ENCODE measurements at places on chromosomes 12 and 14.

DNA sequence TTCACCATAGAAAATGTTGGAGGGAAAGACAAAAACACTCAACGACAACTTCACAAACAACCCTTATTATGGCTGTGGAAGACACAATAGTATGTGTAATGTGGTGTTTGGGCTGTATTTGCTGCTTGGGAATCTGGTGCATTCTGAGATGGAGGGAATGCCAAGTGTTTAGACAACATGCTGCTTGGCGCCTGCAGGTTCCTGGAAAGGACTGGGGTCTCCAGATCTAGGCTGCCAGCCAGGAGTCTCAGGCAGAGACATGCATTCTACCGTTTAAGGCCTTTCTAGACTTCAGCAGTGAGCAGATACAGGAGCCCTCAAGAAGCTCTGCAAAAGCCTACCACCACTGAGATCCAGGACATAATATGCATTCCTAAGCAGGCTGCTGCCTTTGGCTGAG lies 418.7 kb downstream of the NRXN3 start:
- no peak for DNase-seq

DNA sequence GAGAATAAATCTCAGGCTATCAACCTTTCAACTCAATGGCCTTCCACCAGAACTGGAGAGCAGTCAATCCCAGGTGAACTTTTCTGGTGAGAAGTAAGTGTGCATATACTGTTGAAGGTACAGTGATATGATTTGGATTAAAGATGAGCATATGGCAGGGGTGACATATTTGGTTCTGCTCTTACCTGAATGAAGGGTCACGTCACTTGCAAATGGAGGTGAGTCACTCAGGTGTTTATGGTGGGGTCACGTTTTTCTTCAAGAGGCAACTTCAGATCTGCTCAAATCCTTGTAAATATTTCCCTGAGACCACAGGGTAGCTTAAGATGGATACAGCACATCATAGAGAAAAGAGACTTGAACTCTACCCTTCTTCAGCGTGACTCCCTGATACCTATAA lies 143.2 kb downstream of the BRMS1L start:
- DNase-seq, result no peak

DNA sequence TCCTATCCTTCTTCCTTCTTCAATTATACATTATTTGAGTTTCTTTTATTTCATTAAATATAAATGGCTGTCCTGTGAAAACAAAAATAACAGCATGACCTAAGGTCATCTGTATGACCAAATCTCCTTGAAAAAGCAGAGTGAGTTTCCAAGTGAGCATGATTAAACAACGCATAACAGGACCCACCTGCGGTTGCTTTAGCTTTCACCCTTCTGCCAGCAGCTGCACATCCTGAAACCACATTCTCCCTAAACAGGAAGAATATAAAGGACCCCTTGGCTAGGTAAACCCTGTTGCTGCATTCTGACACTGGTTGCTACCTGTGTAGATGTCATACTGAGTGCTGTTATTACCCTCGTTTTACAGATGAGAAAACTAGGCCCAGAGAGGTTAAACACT lies 42.8 kb upstream of the CPM start:
- DNase-seq, result no peak

DNA sequence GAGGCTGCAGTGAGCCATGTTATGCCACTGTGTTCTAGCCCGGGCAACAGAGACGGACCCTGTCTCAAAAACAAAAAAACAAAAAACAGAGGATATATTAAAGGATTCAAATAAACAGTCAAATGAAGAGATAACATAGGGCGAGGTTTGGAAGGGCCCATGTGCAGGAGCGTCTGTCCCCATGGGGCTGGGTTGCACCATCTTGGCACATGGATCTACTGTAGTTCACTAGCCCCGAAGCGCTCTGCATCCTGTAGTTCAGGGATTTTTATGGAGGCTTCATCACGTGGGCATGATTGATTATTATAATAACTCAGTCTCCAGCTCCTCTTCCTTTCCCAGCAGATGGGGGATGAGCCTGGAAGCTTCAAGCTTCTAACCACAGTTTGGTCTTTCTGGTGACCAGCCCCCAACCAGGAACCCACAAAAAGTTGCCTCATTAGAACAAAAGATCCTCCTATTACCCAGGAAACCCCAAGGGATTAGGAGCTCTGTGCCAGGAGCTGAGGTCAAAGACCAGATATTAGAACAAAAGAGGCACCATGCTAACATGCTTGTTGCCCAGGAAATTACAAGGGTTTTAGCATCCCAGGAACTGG lies 59.9 kb downstream of the HCAR2 start:
- no peak for DNase-seq

GRCh38 chr14:95490727-95491451 lies 25.6 kb downstream of the SYNE3 start:
- no peak for DNase-seq

GRCh38 chr12:25583545-25583944 lies 30.5 kb upstream of the LMNTD1 start:
- DNase-seq, result no peak

- no peak for DNase-seq
Observed at GRCh38 chr12:94289461-94290312, 141.3 kb downstream of the PLXNC1 start.
